Tongue (tissue), 3 donors: ENCODE measurements at places on chromosomes 6 and 20. TPM values are rescaled to one million over a fixed set of nuclear protein-coding genes. Genes with fewer than 3 reads are reported as not detected.

DNA sequence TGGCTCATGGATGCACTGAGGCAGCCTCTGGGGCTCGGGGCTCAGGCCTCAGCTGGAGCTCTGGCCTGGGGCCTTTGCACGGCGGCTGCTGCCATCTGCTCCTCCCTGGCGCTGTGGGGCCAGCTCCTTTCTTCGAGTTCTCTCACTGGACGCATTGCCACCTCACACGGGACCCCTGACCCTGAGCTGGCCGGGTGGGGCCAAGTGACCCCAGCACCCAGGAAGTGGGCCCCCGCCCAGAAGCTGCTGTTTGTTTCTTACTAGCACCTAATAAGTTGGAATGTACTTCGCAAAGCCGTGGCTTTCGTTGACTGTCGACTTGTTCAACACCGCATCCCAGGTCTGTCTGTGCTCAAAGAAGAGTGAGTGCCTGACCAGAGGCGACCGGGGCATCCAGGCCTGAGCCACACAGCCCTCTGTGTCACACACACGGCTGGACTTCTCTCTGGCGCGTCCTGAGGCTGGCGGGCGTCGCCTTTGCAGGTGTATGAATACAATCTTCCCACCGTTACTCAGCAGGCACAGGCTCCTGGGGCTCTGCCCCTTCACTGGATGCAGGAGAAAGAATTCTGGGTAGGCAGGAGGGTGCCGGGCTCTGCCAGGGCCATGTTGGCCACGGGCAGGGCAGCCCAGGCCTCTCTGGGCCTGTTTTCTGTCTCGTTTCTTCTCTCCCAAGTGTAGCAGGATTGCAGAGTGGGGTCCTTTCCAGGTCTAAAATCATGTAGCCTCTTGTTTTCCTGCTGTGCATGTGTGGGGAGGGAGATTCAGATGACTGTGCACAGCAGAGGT is 112.9 kb downstream of the DLL1 start:
- DNase-seq = no peak

ID1 gene
- total RNA-seq = 94.2 TPM

DNA sequence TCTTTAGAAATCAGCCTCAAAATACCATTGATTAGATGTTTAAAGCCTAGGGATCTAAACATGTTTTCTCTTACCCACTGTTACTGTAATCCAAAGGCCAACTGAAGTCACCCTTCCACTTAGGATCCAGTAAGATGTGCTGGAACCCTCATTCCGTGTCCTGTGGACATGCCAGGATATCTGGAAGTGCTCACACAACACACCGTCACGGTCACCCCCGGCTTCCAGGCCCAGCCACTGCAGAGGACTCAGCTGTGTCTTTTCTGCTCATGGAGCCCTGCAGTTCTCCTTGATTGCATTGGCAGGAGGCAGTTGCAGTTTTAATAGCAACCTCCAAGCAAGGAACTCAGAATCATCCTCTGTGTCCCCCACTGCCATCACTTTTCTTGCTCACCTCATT is 93.3 kb downstream of the CAP2 start:
- no peak for DNase-seq

- no peak for DNase-seq
These were observed 14.0 kb upstream of the BTN3A2 start for GRCh38 chr6:26350858-26351543.

ENTPD6 gene
- 27.9 TPM for total RNA-seq

WFDC12 gene
- not detected for total RNA-seq

DNA sequence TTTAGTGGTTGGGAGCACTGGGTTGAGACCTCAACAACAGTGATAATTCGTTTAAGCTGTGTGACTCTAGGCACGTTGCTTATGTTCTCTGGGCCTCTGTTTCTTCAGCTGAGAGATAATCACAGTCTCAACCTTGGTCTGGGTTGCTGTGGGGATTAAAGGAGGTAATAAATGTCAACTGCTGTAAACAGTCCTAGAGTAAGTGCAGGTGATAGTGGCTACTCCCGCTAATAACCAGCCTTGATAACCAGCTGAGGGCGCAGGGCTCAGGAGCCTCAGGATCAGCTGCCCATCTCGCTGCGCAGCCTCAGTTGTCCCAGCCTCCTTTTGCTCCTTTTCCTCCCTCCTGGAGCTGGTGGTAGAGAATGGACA is 58.0 kb downstream of the JARID2 start:
- no peak for DNase-seq

- peak; percentile 54 for DNase-seq
These were observed 88.8 kb downstream of the PRL start for GRCh38 chr6:22208026-22208425.

CSTF1 gene
- 46.3 TPM for total RNA-seq

DNA sequence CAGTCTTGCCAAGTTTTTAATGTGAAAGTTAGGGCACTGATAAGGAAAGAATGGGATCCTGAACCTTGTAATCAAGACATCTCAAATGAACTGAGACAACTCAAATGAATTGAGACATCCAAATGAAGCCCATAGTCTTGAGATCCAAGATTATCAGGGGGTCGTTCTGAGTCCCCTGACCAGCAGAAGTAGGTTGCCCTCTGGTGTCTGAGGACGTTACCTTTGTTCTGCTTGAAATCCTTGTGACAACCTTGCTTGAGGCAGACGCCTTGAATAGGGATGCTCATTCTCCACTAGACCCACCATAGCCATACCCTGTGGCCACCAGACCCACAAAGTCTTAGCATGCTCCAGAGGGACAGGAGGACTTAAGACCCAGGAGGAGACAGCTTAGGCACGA is 37.7 kb downstream of the ZBTB9 start:
- DNase-seq = no peak

SNHG17 gene
- total RNA-seq = 17.2 TPM

ABHD16B gene
- not detected for total RNA-seq

TSBP1 gene
- not detected for total RNA-seq

DNA sequence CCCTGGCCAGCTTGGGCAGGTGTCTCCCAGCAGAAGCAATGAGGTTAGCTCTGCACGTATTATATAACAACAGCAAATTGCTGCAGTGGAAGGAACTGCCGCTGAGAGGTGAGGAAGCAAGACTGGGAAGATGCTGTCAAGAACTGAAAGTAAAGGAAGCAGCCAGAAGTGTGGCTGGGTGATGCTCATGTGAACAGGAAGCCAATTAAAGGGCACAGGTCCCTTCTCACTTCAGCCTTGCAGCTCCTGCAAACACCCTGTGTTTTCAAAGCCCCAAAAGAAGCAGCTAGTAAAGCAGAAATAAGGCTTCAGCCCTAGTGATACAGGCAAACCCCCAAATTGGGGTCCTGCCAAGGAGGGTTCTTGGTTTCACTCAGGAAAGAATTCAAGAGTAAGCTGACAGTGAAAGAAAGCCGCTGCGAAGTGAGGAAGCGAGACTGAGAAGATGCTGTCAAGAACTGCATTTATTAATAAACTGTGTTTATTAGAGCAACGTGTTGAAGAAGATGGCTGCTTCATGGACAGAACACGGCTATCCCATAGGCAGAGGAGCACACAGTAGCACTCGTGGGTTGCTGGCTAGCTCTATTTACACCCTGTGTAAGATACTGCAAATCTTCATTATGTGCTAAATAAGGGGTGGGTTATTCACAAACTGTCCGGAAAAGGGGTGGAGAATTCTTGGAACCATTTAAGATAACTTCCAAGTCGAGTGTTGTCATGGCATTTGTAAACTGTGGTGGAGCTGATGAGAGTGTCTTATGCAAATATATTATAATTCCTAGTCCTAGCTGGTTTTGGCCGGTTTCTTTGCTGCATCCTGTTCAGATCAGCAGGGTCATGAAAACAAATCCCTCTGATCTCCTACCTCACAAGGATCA is 152.2 kb downstream of the LINC00237 start:
- peak; percentile 37 for DNase-seq

DNA sequence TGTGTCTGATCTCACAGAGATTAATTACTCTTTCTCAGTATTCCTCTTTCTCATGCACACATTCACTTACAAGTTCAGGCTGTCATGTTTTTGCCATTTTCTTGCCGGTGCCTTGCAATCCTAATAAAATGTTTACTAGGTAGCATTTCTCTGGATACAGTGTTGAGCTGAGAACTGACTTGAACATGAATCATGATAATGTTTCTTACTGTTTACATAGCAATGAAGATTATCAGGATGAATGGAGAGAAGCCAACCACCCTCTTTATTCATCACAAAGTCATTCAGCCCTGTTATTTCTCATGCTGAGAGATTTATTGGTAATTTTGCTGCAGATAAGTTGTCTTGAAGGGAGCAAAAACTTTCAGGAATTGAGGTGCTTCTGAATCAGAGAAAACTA is 185.5 kb upstream of the ECI2 start:
- DNase-seq = no peak

- no peak for DNase-seq
These were observed 85.4 kb downstream of the CDYL start for GRCh38 chr6:4861564-4861963.

GRCh38 chr20:44206132-44206531 is 4.4 kb downstream of the OSER1 start:
- no peak for DNase-seq

DNA sequence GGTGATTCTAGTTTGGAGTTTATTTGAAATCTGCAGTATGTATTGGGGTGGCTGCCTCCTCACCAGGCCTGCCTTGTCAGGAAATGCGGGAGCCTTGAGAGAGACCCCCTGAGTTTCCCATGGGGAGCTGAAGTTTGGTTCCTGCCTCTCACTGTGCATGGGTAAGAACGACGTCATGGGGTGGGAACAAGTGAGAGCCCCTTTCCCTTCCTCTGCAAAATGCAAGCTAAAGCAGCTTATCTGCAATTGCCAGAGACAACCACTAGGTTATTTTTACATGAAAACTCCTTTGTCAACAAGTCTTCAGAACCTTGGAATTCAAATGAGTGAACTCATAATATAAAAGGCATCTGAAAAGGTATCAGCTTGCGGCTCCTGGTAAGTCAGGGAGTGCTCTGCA is 58.4 kb downstream of the TMEM170B start:
- no peak for DNase-seq

DNA sequence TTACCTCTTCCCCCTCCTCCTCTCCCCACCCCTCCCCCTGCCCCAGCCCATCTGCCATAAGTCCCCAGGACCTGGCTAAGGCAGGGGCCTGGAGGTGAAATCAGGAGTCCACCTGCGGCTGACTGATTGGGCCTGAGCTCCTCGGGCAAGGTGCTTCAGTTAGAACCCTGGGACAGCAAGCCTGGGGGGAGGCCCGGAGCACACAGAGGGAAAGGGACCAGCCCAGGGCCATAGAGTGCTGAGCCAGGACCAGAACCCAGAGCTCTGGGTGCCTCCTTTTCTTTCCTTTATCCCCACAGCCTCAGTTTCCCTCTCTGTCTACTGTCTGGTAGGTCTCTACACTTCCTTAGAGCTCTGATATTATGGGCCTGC is 35.7 kb upstream of the VEGFA start:
- DNase-seq = no peak

- DNase-seq = no peak
These were observed 5.9 kb downstream of the C6orf163 start for GRCh38 chr6:87350516-87350915.

GRCh38 chr20:38294076-38294591 is 9.8 kb upstream of the BPI start:
- no peak for DNase-seq

MRPL2 gene
- total RNA-seq = 20.9 TPM

- peak; percentile 46 for DNase-seq
These were observed 165.1 kb downstream of the CDKAL1 start for GRCh38 chr6:20699402-20699801.

KIAA1755 gene
- 5.0 TPM for total RNA-seq

DNA sequence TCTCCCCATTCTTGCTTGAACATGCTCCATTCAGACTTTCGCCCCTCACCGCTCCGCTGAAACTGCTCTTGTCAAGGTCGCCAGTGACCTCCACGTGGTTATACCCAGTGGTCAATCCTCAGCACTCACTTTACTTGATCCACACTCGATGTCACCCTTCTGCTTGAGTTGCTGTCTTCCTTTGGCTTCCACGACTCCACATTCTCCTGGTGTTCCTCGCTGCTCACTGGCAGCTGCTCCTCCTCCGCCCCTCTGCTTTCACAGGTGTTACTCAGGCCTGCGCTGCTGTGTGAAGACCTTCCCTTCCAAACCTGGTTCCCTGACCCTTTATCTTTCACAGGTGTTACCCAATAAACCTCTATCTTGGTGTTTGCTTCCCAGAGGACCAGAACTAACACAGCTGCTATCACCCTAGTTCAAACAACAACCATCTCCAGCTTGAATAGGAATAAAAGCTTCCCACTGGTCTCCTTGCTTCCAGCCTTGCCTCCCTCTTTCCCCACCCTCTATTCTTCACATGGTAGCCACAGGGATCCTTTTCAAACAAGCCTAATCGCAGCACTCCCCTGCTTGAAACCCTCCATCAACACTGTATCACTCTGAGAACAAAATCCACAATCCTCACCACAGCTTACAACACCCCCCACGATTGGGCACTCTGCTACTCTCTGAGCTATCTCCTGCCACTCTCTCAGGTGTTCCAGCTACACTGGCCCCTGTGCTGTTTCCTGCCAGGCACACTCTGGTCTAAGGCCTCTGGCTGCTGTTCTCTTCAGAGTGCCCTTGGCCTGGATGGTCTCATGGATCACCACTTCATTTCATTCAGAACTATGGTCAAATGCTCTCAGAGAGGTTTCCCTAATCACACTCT is 10.7 kb downstream of the PPIL1 start:
- no peak for DNase-seq

GHRH gene
- total RNA-seq = not detected

DNA sequence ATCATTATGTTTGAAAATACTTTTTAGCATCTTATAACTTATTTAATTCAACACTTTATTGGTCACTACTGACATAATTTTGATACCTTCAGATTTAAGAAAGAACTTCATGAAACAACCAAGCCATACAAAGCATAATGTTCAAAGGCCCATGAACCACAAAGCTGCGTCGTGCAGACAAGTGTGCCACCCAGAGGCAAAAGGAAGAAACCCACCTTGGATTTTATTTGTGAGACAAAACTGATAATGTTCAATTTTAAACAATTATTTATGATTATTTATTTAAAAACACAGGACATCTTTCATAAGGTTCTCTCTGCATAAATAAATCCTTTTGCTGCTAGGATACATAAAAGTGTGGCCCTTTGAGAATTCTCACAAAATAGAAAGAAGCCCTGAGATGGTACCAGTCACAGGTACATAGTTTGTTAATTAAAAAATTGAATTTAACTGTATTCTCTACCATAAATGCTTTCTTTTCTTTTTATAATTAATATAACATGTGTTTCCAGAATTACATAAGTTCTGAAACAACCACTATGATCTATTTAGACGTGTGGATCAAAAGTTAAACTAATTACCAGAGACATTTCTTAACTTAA is 143.7 kb downstream of the RALGAPA2 start:
- DNase-seq = peak; percentile 70

CDS2 gene
- 33.1 TPM for total RNA-seq

- no peak for DNase-seq
These were observed 388.0 kb downstream of the GJA1 start for GRCh38 chr6:121823437-121823851.

DNA sequence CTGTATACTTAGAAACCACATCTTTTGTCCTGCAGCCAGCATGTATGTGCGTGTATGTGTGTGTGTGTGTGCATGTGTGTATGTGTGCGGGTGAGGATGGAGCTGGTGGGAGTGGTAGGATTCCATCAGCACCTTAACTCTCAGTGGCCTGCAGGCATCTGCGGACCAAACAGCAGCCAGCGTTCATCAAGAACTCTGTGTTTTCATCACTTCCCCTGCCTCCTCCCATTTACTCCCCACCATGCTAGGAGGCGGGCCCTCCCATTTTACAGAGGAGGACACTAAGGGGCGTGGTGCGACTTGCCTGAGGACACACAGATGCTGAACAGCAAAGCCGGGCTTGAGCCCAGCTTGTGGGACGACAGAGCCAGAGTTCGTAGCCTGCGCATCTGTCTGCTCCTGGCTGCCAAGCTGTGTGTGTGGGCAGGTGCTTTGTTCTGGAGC is 8.9 kb downstream of the VSTM2L start:
- DNase-seq = peak; percentile 95
